ENCODE measurements at places on chromosomes 1 and 21.
A peak's percentile ranks its signal among the peaks of the same experiment; 100 is the strongest.

GRCh38 chr1:68051475-68051874 lies 1.0 kb upstream of the DIRAS3 start:
- DNase-seq: no peak

DNA sequence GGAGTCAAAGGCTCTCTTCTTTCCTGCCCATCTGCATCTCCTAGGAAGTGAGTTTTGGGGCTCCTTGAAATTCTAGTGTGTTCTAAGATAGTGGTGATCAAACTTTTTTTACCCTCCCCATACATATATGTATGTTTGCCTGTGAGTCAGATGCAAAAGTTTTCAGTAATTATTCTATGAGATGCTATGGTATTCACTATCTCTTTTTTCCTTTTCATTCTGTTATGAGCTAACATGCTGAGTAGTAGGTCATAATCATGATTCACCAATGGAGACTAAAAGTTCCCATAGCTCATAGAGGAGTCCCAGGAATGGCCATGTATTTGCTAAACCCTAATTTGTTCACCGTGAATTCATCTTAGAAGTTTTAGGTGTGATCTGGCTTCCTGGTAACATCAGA lies 135.6 kb downstream of the GPR52 start:
- no peak for DNase-seq

DNA sequence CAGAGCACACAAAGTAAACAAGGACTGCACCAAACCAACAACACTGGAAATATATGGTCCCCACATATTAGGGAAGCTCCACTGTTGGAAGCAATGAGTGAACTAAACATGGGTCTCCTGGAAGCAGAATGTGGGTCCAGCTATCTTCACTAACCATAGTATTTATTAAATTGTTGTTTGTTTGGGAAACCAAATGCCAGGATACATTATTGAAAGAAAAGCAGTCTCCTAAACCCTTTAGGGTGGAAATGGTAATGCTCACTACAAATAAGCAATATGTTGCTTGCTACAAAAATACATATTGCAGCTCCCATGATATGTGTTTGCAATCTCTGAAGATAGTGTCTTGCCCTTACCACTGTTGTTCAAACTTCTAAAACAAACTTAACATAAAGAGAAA lies 2.2 kb downstream of the NEGR1 start:
- no peak for DNase-seq

DNA sequence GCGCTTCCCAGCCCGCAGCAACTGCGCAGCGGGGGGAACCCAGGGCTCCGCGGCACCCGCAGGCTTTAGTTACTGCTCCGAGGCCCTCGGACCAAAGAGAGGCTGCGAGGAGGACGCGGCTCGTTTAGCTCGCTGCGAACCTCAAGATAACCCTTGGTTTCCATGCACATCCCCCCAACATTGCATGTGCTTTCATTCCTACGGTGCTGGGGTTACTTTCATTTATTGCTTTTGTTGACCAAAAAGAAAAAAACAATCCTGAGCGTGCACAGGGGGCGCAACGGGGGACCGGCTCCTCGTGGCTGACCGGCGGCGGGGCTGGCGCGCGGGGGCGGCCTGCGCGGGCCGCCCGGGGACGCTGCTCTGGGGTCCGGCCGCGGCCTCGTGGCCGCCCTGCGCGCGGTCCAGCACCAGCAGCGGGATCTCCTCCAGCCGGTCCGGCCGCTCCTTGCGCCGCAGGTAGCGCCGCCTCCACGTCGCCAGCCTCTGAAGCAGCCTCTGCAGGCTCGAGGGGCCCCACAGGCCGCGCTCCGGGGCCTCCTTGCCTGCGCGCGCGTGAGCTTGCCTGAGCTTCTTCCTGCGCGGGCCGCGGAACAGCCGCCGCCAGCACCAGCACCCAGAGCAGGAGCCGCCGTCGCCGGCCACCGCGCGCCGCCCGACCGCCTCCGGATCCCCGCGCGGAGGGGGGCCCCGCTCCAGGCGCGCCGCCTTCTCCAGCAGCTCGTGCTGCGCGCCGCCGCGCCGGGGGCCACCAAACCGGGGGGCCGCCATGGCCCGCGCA lies 77.4 kb downstream of the DESI2 start:
- DNase-seq: peak; percentile 45

DNA sequence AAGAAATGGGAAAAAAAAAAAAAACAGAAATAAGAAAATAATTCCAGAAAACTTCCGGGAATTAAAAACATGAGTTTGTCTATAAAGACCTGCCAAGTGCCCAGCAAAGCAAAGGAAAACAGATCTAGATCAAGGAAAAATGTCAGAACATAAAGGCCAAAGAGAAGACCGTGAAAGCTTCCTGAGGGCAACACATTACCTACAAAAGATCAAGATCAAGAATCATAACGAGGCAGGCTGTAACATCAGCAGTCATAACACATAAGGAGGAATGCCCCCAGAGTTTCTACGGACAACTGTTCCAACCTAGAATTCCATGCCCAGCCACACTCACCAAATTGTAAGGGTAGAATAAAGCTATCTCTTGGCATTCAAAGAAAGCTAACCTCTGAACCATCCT lies 3.8 kb downstream of the CCSAP start:
- no peak for DNase-seq

DNA sequence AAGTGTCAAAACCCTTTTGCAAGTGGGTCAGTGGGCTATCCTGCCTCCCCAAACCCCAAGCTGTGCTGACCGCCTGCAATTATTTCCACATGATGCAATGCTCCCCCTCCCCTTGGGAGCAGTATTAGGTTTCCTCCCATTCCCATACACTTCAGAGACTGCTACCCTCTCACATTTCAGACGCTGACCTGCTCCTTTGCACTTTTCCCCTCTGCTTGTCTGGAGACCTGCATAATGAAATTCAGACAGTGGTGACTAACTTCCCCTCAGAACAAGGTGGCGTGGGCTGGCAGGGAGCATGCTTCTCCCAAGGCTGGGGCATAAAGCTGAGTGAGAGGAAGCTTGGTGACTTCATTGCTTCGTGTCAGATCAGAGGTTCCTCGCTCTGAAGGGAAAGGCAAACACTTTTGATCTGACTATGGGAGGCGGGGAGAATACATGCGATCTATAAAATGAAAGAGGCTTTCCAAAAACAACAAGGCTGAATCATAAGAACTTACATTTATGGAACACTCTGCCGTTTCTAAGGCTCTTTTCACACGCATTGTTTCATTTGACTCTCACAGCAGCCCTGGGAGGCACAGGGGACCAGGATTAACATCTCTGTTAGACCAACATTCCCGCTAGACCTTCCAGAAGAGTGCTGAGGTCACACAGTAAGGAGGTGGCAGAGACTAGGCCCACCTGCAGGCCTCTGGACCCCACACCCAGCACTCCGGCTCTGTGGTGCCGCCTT lies 27.5 kb upstream of the ROR1 start:
- DNase-seq: no peak

DNA sequence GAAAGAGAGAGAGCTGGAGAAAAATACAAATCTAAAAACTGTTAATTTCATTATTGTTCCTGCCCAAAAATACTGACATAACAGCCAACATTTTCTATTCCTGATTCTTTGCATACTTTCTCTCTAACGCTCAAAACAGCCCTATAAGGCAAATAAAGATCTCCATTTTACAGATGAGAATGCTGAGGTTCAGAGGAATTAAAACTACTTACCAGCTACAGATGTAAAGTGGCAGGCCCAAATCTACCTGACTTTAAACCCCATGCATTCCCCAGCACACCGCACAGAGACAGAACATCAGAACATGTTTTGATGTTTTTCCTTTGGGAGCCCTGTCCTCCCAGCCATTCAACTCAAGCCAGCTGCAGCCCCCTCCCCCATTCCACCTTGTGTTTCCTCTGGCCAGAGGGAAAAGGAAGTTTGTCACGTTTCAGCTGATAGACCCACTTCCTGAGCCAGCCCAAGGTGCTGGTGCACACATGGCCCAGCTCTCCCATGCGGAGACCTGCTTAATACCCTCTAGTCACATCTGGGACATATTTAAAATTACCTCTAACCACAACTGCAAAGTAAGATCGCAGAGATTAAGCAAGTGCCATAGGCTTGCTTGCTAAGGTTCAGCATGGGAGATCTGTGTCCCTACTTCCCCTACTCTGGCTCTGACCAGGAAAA lies 133.1 kb upstream of the NFIA start:
- DNase-seq: no peak

DNA sequence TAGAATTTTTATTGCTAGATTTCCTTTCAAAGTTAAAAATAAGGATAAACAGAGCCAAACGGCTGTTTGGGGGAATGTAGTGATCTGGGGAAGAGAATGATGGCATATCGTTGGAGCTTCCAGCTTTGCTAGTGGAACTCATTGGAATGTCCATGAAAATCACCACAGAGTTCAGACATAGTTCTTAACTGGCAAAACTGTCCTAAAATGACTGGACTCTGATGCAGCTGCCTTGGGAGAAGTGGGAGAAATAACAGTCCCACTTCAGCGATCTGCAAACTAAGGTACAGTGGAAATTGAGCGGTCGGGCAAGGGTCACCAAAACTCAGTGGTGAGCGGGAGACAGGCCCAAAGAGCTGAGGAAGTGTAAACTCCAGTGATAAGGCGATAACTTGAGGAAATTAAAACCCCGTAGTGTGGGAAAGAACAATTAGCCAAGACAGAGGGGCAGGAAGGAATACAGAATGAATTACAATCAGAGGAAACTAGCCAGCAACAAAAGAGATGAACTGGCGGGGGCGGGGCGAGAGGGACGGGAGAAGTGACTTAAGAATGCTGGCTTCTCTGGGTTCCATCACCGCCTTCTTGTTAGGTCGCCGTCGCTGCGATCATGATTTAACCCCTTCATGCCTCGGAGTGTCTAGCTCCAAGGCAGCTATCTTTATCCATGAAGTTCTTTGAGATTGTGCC lies 89.8 kb upstream of the ARHGAP29 start:
- no peak for DNase-seq

GRCh38 chr1:236142253-236143103 lies at the start of gene GPR137B:
Gene GPR137B, plus strand, starts transcription at chr1:236142539. Its CDS starts 84 bp downstream, at chr1:236142623.
- peak; percentile 72 for DNase-seq

- DNase-seq: no peak
Measured at GRCh38 chr1:200316148-200316803, 93.6 kb downstream of the ZNF281 start.

DNA sequence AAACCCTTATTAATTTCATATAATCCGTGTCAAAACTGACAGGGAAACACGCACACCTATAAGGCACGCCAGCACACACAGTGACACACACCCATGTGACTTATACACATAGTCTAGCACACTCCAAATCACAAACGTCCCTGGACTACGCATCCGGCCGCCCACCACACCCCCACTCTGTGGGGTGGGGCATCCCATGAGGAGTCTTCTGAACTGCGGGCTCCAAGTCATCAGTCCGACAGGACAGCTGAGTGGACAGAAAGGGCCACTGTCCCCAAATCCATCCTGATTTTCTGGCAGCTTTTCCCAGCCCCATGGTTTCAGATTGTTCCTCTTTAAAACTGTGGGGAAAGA lies 829 bp downstream of the PEA15 start:
- DNase-seq: peak; percentile 64

- DNase-seq: peak; percentile 95
Measured at GRCh38 chr1:192609110-192610079, 26.6 kb upstream of the RGS13 start.

GRCh38 chr1:155622191-155622590 lies 12.2 kb downstream of the MSTO1 start:
- DNase-seq: no peak

- no peak for DNase-seq
Measured at GRCh38 chr1:103911450-103911849, 161.8 kb downstream of the AMY1C start.

DNA sequence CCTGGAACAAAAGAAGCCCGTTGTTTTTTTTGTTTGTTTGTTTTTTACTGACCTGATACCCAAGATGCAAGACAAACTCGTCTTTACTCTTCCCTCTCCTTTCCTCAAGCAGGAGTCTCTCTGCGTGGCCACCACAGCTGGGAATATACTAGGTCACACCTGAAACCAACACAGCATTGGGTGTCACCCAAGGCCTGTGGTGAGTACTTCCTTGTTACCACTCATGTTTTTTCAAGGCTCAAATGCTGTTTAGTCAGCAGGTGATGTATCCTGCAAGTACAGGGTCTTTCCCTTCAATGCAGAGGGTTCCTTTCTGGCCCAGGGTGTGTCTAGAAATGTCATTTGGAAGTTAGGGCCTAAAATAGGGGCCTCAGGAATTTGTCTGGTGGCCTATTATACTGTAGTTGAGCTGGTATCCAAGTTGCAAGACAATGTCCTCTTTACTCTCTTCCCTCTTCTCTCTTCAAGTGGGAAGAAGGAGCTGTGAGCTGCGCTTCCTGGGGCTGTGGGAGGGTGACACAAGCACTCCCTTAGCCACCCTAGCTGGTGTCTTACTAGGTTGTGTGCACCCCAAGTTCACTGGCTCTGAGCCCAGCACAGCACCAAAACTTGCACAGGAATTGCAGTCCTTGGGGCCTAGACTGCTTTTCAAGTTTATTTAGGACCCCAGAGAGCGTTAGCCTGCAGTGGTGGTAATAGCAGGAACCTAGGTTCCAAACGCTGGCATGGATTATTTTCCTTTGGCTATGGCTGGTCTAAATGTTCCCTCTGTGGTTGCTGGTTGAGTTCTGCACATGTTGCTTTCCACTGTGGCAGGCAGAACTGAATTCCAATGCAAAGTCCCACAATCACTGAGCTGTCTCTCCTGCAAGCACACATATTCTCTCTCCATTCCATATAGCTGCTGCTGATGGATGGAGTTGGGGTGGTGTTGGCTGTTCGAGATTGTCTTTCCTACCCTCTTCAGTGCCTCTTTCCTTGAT lies 91.4 kb upstream of the LYPLAL1 start:
- peak; percentile 44 for DNase-seq

- no peak for DNase-seq
Measured at GRCh38 chr1:227775841-227776240, 39.6 kb upstream of the PRSS38 start.

GRCh38 chr1:23664837-23665795 lies 26.5 kb upstream of the RPL11 start:
- DNase-seq: peak; percentile 54

DNA sequence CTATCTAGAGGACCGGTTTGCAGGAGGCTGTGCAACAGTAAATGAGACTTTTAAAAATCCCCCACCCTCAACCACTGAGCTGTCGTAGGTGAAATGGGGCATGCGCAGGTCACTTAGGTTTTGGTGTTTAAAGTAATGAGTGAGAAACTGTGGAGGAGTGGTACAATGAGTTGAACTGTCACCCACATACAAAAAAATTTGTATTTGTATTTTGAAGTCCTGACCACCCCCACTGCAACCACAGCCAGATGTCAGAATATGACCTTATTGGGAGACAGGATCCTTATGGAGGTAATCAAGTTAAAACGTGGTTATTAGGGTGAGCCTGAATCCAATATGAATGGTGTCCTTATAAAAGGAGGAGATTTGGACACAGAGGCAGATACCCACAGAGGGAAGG lies 1.6 kb upstream of the IRF6 start:
- DNase-seq: no peak

- DNase-seq: no peak
Measured at GRCh38 chr1:217586586-217586985, 44.3 kb downstream of the GPATCH2 start.
